Mesenteric fat pad (tissue), 1 donor: ENCODE measurements at places on chromosomes 6 and 20. TPM values are rescaled to one million over a fixed set of nuclear protein-coding genes. Genes with fewer than 3 reads are reported as not detected.

Gene BMP5
- not detected for total RNA-seq

Gene PNLDC1
- total RNA-seq: not detected

Gene GSTA3
- total RNA-seq: not detected

Gene PPP2R5D
- total RNA-seq: 27.8 TPM

Gene ZNF391
- 3.5 TPM for total RNA-seq

Gene BPIFA1
- total RNA-seq: not detected
